ENCODE measurements at places on chromosomes 7 and 10.

- DNase-seq, result no peak
These were observed 14.6 kb upstream of the RPEL1 start for GRCh38 chr10:103231047-103231551.

DNA sequence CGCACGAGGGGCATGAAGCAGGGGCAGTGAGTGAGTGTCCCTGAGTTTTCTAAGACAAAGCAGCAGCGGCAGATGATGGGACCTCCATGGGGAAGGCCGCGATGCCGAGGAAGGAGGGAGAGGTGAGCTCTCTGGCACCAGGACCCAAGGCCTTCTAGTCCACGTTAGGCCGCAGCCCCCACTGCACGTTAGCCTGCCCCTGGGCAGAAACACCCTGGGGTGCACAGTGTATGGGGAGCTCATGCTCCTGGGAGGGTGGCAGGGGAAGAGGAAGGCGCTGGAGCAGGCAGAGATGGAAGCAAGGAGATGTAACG, 97.3 kb upstream of the IKZF1 start:
- DNase-seq, result no peak

DNA sequence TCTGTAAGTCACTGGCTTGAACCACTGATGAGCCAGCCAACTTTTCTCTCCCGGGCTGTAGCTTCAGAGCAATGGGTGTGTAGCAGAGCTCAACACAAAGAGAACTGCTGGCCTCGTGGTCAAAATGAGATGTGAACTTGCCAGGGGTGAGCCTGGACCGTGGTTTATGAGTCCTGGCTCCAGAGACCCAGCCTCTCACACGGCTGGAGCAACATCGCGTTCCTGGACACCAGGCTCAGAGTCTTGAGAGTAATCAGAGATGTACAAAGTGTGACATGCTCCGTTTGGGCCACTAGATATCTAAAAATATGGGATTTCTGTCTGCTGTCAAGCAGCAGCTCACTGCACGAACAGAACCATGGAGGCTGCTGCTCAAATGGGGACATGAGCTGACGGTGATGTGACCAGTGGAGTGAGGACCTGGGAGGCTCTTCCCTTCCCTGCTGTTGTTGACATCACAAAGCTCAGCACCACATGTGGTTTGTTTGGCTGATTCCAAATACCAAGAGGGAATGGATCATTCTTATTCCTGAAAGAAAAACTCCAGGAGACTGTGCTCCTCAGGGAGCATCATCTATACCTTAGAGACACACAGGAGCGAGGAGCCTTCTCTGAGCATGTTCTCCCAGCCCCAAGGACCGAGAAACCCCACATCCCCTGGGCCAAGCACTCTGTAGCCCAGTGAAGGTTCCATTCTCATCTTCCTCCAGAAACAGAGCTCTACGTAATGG, 9.2 kb upstream of the SVIL start:
- no peak for DNase-seq

DNA sequence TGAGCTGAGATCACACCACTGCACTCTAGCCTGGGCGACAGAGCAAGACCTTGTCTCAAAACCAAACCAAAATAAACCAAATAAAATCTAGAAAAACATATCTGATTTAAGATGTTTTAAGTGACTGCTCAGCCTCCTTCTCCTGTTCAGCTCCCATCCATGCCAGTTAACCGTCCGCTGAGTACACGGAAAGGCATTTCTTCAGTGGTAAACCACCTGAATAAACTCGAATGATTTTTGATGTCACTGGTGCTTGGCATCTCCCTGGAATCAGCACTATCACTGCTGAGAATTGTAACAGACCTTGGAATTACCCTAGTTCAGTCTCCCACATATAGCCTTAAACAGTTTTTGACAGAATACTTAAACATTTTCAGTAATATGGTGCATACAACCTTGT, 24.1 kb upstream of the NRCAM start:
- no peak for DNase-seq

DNA sequence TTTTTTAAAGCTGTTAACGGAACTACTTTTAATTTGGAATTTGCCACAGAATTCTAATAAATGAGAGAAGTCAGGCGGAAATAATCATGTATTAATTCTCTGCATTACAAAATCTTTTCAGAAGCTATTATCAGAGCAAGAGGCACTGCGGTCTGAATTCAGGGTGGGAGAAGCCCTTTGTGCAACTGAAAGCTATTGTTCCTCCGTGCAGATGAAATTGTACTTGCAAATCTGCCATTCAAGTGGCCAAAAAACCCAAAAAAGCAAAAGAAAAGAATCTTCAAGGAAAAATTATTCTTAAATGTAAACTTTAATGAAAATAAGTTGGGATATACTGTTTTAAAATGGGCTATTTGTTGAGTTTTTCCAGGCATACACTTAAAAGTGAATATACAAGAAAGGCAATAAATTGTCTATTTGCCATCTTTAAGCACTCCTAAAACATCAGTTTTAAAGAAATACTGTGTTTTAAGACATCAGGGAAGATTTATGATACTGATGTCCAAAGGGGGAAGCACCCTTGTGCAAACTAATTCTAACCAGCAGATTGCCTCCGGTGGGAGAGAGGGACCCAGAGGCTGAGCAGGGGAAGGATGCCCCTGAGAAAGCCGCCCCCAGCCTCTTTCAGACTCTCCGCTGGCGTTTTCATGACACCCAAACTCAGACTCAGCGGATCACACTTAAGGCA, 351.2 kb downstream of the DNAJB6 start:
- DNase-seq, result no peak

- no peak for DNase-seq
These were observed 418.6 kb upstream of the NPVF start for GRCh38 chr7:25646726-25647413.

Data from epithelial cell of prostate (primary cell).